Kidney epithelial cell (primary cell): ENCODE measurements at places on chromosomes 2 and 18. TPM values are rescaled to one million over a fixed set of nuclear protein-coding genes. Genes with fewer than 3 reads are reported as not detected.

The IL36A gene
- total RNA-seq, result not detected in 2 replicates

The CHRNG gene
- not detected in 2 replicates for total RNA-seq

The IKZF2 gene
- 3.3 and 4.4 TPM in 2 replicates for total RNA-seq

The REG1B gene
- total RNA-seq, result not detected in 2 replicates

The LYPD1 gene
- total RNA-seq, result 53.2 and 59.1 TPM in 2 replicates

The DIS3L2 gene
- total RNA-seq, result 25.2 and 31.7 TPM in 2 replicates

The C1GALT1C1L gene
- 1.1 and 1.2 TPM in 2 replicates for total RNA-seq

- DNase-seq, result no peak
Observed at GRCh38 chr2:148257276-148257675, 236.4 kb downstream of the MBD5 start.

DNA sequence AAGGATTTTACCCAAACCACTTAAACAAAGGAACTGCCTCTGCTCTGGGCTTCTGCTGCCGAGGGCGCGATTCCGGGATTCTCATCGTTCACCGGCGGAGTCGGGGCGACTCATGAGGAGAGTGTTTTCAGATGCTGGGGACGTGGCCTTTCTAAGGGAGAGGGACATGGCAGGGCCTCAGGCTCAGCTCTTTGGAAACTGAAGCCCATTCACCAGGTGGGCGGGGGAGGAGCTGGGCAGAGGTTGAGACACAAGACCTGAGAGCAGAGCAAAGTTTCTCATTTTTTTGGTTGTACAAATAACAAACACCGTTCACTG, 29.8 kb downstream of the NFATC1 start:
- DNase-seq, result no peak

- DNase-seq, result no peak
Observed at GRCh38 chr2:32925283-32925815, 21.4 kb upstream of the LTBP1 start.

- DNase-seq, result no peak
Observed at GRCh38 chr2:189681903-189682302, 7.4 kb downstream of the ANKAR start.

DNA sequence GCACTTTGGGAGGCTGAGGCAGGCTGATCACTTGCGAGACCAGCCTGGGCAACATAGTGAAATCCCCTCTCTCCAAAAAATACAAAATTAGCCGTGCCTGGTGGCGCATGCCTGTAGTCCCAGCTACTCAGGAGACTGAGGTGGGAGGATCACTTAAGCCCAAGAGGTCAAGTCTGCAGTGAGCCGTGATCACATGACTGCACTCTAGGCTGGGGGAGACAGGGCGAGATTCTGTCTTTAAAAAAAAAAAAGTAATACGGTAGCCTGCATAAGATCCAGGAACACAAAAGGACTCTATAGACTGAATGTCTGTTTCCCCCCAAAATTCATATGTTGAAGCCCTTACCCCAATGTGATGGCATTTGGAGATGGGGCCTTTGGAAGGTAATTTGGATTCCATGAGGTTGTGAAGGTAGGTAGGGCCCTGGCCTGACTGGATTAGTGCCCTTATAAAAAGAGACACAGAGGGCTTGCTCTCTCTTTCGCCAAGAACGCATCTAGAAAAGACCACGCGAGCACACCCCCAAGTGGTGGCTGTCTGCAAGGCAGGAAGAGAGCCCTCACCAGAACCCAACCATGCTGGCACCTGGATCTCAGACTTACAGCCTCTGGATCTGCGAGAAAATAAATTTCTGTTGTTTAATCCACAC, 17.0 kb downstream of the MBOAT2 start:
- DNase-seq, result no peak

GRCh38 chr2:238123218-238123971, 15.1 kb upstream of the KLHL30 start:
- no peak for DNase-seq

- DNase-seq, result no peak
Observed at GRCh38 chr2:56348392-56349210, 164.8 kb downstream of the CCDC85A start.

GRCh38 chr2:136243638-136244535, 125.9 kb upstream of the CXCR4 start:
- DNase-seq, result no peak

GRCh38 chr2:224432003-224432579, 30.2 kb upstream of the FAM124B start:
- DNase-seq, result no peak

GRCh38 chr2:71471276-71471675, 17.9 kb downstream of the DYSF start:
- peak; percentile 41 for DNase-seq

GRCh38 chr2:231259104-231259503, 60.7 kb downstream of the ARMC9 start:
- DNase-seq, result no peak

DNA sequence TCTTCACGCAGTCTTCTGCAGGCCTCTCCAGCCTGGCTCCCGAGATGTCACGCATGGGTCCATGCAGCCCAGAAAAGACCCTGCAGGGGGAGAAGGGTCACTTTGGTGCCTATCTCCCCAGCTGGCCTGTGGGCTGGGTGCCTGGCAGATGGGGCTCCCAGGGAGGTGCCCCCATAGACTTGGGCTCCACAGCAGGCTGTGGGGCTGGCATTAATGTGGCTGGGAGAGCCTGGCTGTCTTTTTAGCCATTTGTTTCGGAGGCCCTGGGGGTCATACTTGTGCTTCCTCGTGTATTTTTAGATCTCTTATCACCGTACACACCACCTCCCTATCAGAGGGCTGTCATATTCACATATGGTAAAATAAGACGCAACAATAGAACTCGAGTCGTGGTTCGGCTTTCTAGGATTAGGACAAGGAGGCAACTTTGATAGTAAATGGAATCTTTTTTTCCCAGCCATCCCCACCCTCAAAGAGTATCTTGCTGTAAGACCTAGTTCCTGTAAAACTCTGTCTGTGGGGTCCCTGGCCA, 74.5 kb downstream of the LRRFIP1 start:
- DNase-seq, result no peak

DNA sequence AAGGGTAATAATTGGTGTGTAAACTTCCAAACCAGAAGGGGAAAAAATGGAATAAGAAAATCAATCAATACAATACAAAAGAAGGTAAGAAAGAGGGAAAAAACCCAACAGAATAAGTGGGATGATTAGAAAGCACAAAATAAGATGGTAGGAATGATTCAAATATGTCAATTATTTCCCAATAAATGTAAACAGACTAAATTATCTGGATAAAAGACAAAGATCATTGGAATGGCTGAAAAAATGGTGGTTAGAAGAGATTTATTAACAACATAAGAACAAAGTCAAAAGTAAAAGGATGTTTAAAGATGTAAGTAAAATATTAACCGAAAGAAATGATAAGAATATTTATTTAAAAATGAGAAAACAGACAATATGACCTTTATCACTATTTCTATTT, 103.5 kb upstream of the YWHAQ start:
- DNase-seq, result no peak

DNA sequence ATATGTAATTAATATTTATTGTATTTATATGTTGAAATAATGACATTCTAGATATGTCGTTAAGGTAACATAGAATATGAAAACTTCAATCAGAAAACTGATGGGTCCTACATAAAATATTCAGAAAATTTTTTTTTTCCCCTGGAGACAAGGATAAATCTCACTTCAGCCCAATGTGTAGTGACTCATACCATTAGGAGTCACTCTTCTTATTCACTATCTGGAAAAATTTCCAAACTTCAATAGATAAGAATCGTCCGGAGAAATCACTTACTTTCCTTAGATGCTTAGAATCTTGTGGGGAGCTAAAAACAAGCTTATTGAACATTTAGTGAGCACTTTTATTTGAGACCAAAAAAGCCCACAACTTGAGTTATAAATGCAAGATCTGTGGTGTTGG, 4.6 kb downstream of the SERPINB13 start:
- DNase-seq, result no peak

GRCh38 chr2:88054782-88055370, 707 bp downstream of the KRCC1 start:
- DNase-seq, result no peak
